ENCODE measurements at places on chromosomes 3 and 15.
A peak's percentile ranks its signal among the peaks of the same experiment; 100 is the strongest.

DNA sequence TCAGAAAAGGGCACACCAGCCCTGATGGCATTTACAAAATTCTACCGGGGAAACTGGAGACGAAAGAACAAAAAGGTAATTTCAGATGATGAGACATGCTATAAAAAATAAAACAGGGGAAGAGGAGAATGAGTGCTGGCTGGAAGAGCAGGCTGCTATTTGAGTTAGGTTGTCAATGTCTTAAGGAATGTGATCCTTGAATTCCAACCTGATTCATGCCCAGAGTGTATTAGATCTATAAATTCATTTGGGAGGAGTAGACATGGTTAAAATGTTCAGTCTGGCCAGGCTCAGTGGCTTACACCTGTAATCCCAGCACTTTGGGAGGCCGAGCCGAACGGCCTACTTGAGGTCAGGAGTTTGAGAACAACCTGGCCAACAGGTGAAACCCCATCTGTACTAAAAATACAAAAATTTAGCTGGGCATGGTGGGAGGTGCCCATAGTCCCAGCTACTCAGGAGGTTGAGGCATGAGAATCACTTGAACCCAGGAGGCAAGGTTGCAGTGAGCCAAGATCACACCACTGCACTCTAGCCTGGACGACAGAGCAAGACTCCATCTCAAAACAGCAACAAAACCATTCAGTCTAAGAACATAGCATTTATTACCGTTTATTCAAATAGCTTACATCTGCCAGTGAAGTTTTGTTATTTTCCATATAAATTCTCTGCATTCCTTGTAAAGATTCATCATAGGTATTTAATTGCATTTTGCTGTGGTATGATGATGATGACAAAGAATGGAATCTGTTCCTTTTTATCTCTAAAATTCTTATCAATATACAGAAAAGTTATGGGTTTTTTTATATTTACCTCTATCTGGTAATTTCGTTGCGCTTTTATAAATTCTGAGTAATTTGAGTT lies 126.7 kb upstream of the NR2E3 start:
- no peak for DNase-seq

GRCh38 chr15:74535388-74536084 lies 5.5 kb upstream of the ARID3B start:
- DNase-seq = no peak

DNA sequence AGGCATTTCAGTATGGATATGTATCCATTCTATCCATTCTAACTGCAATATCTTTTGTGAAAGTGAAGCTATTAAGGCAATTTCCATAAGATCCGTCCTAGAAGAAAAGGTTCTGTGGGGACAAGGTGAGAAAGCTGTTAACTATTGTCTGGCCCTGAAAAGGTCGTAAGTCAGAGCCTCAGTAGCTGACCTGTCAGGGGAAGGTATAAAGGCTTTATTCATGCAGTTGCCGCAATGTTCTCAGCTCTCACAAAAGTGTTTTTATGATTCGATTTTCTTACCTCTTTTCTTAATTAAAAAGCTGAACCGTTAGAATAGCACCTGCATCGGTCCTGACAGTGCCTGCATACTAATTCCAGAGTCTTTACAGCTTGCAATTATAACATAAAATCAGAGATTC lies 24.7 kb downstream of the ZIC4 start:
- DNase-seq = no peak

GRCh38 chr3:178823150-178823549 lies 248.5 kb downstream of the ZMAT3 start:
- no peak for DNase-seq

- no peak for DNase-seq
These were observed 120.5 kb downstream of the PDZRN3 start for GRCh38 chr3:73504239-73504638.

- DNase-seq = no peak
These were observed 3.6 kb downstream of the HEMK1 start for GRCh38 chr3:50572801-50573371.

- DNase-seq = no peak
These were observed 25.4 kb downstream of the CYP8B1 start for GRCh38 chr3:42850263-42850662.

DNA sequence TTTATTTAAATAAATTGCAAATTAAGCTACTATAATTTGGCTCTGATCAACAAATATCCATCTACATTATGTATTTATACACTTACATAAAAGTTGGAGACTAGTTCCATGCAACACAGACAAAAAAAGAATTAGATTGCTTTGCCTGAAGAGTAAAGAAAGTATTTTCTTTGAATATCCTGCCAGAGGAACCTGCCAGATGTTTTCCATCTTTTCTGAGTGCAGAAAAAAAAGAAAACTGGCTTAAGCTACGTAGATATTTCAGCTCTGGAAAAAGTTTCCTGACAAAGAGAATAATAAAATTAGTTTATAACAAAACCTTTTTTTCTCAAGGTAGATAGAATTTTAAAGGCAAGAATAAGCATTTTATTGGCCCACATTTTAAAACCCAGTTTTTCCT lies 607.5 kb upstream of the NAALADL2 start:
- DNase-seq = no peak

DNA sequence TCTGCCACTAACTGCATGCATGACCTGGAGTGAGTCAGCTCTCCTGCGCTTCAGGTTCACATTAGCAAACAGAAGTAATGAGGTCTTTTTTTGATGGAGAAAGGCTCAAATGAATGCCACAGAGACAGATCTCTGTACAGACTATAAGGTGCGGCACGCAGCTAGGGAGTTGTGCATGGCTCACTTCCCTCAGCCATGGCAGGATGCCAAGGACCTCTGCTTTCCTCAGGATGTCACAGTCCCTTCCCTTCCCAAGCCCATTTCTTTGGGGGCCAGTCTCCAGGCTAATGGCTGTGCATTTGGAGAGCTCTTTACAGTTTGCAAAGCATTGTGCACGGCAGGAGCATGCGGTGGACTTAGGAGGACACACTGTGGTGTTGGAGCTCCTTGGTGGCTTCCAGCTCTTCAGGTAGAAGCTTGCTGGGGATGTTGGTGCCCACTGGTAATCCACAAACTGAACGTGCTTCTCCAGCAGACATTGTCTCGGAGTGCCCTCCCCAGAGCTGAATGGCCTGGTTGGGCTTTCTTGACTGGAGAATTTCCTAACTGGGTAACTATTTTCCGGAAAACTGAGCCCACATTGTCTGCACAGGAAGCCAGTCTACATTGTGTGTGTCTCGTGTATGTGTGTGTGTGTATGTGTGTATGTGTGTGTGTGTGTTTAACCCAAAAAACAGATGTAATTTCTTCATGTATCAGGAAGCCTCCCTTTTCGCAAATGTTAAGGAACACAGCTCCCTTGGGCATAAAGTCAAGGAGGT lies 172.5 kb upstream of the TLE3 start:
- no peak for DNase-seq

GRCh38 chr3:179108086-179108485 lies 36.5 kb upstream of the ZMAT3 start:
- no peak for DNase-seq

DNA sequence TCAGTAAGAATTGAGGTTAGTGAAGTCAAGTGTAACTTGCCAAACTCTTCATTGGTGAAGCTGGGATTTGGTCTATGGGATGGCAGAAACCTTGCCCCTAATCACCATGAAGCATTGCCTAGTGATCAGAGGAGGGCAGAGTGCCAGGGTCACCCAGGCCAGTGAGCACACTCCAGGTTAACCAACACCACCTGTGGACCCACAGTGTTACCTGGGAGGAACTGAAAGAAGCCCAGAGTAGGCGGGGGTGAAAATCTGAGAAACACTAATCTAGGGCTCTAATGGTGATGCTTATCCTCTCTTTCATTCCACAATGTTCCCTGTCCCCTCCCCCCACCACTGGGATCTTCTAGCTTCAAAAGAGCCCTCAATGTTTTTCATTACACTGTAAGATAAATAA lies 372.8 kb downstream of the CTNNB1 start:
- no peak for DNase-seq

- no peak for DNase-seq
These were observed 32.9 kb downstream of the CD200R1L start for GRCh38 chr3:112813723-112814171.

DNA sequence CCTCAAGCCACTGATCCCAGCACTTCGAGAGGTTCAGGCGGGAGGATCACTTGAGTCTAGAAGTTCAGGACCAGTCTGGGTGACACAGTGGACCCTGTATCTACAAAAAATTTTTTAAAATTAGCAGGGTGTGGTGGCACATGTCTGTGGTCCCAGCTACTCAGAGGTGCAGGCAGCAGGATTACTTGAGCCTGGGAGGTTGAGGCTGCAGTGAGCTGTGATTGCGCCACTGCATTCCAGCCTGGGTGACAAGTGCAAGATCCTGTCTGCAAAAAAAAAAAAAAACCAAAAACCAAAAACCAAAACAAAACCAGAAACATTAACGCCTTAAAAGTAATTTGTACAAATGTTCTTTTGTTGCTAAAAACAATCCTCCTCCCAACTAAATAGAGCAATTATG lies 27.9 kb upstream of the SLC12A8 start:
- DNase-seq = no peak

- peak; percentile 99 for DNase-seq
These were observed 32.8 kb downstream of the RPN1 start for GRCh38 chr3:128617557-128618397.

DNA sequence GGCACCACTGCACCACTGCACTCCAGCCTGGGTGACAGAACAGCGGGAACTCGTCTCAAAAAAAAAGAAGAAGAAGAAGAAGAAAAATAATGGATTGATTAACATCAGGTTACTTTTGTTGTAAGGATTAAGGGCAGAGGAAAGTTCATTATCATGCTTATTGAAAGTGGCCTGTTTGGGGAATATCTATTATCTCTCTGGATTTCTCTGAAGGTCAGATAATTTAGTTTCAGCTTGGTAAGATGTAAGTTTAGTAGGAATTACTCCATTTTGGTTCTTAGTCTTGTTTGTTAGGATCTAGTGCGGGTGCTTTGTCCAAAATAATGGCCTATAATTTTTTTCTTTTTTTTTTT lies 2.5 kb upstream of the MTMR14 start:
- no peak for DNase-seq

- no peak for DNase-seq
These were observed 105.7 kb downstream of the LRRC49 start for GRCh38 chr15:70998319-70998718.

GRCh38 chr3:42556089-42556632 lies 25.6 kb downstream of the SEC22C start:
- peak; percentile 81 for DNase-seq

DNA sequence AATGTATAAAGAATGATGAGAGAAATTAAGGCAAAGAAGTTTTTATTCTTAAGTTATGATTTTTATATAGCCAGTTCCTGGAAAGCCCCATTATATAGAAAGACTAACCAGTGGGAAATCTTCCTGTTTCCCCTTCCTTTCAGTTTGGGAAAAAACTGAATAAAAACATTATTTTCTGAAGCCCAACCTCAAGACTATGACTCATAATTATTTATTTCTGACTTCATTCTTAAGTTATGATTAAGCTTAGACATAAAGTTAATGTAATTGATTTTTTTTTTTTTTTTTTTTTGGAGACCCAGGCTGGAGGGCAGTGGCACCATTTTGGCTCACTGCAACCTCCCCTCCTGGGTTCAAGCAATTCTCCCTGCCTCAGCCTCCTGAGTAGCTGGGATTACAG lies 55.8 kb downstream of the TRPC1 start:
- no peak for DNase-seq

- DNase-seq = no peak
These were observed 31.7 kb downstream of the POC1A start for GRCh38 chr3:52122491-52122890.

- DNase-seq = no peak
These were observed 53.8 kb upstream of the SENP5 start for GRCh38 chr3:196813903-196814302.

- DNase-seq = no peak
These were observed 27.4 kb upstream of the ROPN1 start for GRCh38 chr3:124019291-124019690.

GRCh38 chr3:50203113-50203808 lies 1.8 kb upstream of the SLC38A3 start:
- no peak for DNase-seq

All from CD4-positive, alpha-beta memory T cell (primary cell).